ENCODE measurements at places on chromosomes 12 and 14.

GRCh38 chr12:38141239-38141638, 175.3 kb upstream of the ALG10B start:
- no peak for DNase-seq

DNA sequence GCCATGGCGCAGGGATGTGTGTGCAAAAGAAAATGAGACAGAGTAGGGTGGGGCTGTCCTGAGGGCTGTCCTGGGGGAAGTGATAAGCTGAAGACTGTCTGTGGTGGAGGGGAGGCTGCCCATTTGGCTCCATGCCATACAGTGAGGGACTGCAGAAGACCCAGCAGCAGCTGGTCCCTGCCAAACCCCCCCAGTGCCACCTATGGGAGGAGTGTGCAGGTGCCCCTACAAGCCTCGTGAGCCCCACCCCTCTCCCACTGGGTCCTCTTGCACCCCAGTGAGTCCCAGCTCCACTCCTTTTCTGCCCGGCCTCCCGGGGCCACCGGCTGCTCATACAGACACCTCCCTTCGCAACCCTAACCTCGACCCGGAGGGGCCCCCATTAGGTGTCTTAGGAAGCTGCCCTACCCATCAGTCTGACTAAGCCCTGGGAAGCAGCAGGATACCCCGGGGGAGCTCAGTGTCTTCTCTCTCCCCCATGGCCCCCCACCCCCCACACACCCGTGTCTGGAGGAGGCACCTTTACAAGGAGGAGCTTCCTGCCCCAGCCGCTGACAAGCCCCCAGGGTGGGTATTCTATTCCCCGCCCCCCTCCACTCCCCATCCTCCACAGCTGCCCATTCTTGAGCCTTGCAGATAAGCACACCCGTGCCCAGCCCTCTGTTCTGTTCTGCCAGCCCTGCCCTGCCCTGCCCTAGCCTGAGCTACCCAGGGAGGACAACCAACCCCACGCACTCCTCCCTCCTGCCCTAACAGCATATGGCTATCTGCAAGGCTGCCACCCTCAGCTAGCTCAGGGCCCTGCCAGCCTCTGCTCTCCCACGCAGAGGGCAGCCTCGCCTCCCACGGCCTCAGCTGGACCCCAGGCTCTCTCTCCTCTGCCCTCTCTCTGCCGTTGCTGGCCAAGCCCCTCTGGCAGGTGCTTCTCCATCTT, 41.9 kb downstream of the SLC6A12 start:
- DNase-seq = no peak

GRCh38 chr12:94832780-94833681, 170.5 kb downstream of the NDUFA12 start:
- DNase-seq = no peak

- DNase-seq = no peak
Measured at GRCh38 chr14:59316151-59316830, 127.8 kb downstream of the DAAM1 start.

DNA sequence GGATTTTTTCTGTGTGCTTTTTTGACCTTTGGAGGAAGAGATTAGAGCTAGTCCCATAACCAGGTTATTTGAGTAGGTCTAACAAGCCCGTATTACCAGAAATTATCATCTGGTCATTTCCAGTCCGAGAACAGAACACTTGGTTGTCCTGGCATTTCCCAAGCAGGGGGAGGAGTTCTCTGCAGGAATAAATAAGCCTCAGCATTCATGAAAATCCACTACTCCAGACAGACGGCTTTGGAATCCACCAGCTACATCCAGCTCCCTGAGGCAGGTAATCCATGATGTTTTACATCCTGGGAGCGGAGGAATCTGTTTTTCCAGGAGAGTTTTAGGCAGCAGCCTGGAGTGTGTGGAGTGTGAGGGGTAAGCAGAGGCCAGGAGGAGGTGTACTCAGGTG, at the start of gene SERPINA3:
TSS of gene SERPINA3 (plus strand) at position 218 of the 400 bp plus-strand sequence. CDS start 2,051 bp downstream, outside the sequence.
- no peak for DNase-seq

DNA sequence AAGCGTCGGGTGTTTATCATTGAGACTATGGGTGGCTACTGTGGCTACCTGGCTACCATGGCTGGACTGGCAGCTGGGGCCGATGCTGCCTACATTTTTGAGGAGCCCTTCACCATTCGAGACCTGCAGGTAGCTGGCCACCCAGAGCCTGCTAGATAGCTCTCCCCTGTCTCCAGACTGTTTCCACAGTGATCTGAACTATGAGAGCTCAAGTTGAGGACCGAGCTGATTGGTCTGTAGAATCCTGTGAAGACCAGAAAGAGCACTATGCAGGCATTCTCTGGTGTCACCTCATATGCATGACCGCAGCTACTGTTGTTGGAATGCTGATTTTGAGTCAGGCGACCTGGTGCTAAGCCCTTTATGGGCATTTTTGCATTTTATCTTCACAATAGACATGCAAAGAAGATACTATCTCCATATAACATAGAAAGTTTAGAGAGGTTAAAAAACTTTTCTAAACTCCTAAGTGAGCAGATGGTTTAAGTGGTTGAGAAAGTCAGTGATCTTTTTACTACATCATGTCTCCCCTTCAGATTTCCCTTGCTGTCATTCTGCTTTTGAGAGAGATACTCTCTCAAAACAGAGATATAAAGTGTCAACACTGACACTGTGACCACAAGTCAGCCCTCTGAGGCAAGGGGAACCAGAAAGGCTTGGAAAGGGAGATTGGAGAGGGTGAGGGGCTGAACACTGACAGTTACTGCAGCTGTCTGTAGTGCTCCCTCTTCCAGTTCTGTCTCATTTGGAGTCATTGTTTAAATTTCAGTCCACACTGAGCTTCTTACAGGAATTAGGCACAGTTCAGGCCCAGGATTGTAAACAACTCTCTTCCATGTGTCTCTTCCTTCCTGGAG, 14.3 kb downstream of the ASB8 start:
- DNase-seq = no peak

- no peak for DNase-seq
Measured at GRCh38 chr12:68776976-68777610, 30.9 kb upstream of the MDM2 start.

DNA sequence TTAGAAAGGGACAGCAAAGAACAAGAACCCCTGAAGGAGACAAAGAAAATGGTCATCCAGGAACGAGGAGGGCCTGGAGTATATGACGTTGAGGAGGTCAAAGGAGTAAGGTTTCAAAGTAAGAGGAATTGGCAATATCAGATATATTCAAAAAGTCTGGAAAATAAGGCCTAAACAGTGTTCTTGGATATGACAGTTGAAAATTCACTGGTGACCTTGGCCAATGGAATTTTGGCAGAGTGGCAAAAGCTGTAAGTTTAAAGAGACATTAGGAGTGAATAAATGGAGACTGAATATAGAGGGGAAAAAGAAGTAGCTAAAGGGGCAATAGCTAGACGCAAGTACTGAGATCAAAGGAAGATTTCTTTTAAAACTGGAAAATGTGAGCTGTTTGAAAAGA, 4.1 kb upstream of the ACTN1 start:
- no peak for DNase-seq

GRCh38 chr12:52184813-52185212, 7.0 kb downstream of the KRT80 start:
- no peak for DNase-seq

- no peak for DNase-seq
Measured at GRCh38 chr12:4034921-4035320, 161.7 kb upstream of the PARP11 start.

GRCh38 chr12:129613314-129613713, 290.5 kb downstream of the TMEM132D start:
- no peak for DNase-seq

DNA sequence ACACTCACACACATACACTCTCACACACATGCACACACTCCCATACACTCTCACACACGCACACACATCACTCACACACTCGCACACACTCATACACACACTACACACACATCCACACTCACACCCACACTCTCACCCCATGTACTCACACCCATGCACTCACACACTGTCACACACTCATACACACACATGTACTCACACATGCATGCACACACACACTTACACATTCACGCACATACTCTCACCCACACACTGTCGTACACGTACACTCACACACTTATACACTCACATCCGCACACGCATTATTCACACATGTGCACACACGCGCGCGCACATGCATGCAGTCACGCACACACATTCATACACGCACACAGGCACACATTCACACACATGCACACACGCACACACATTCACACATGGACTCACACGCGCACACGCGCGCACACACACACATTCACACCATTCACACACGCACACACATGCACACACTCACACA, 3.9 kb upstream of the GPR162 start:
- DNase-seq = no peak

DNA sequence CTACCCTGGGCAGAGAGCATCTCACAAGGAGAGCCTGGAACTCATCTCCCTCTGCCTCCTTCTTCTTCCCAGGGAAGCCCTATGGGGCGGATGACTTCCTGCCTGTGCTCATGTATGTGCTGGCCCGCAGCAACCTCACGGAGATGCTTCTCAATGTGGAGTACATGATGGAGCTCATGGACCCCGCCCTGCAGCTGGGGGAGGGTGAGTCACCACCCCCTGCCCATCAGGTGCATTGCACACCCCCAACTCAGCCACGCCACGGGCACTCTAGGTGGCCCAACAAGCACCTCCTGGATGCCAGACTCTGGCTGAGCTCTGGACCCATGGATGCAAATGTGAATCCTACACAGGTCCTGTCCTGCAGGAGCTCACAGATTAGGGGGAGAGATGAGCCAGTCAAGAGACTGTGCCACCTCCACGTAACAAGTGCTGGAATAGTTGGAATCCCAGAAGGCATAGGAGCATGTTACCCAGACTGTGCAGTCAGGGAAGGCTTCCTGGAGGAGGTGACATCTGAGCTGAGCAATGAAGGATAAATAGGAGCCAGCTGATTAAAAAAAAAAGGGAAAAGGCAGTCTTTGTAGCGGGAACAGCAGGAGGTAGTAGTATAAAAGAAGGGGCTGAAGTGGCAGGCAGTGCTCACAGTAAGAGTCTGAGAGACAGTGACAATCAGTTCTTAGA, 71.9 kb downstream of the LGMN start:
- DNase-seq = no peak

DNA sequence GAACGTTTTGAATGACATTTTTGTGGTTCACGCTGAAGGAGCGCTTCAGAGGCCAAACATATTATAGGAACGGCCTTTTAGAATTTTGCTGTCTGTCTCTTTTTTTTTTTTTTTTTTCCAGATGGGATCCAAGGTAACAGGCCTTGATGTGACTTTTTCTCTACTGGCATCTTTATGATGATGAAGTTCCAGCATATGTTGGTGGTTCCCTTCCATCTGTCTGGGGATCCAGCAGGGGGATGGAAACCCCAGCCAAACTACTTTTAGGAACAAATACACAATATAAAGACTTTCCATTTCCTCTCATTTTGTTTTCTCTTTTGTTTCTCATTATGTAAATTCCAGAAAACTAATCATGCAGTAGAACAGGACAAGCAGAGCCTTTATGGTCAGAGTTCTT, 239.3 kb upstream of the PRICKLE1 start:
- no peak for DNase-seq

DNA sequence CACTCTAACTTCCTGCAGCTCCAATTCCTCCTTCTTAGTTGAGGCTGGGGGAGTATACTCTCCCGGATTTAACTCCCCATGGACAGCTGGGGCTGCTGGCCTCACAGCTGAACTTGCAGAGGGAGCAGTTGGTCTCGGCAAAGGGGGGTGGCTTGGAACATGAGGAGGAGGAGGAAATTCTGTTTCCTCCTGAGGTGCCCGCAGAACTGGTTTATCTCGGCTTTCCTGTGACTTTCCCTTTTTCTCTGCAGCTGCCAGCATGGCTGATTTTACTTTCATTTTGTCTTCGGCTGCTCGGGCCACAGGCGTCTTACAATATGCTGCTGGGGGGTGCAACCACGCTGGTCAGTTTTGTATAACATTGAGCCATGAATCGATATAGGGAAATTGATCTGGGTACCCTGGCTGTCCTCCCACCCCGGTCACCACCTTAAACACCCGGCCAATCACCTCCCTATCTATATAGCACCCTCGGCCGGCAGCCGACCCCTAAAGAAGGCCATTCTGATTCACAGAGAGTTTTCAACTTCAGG, 1317.6 kb downstream of the TMEM121 start:
- no peak for DNase-seq

- no peak for DNase-seq
Measured at GRCh38 chr12:129351481-129351880, 498.2 kb downstream of the GLT1D1 start.

- no peak for DNase-seq
Measured at GRCh38 chr12:80226576-80226975, 127.2 kb downstream of the OTOGL start.

- DNase-seq = no peak
Measured at GRCh38 chr12:120872487-120872886, 31.7 kb downstream of the SPPL3 start.

- no peak for DNase-seq
Measured at GRCh38 chr14:55126932-55127459, 2.1 kb upstream of the LGALS3 start.

GRCh38 chr12:92186038-92186470, 40.4 kb upstream of the BTG1 start:
- no peak for DNase-seq

DNA sequence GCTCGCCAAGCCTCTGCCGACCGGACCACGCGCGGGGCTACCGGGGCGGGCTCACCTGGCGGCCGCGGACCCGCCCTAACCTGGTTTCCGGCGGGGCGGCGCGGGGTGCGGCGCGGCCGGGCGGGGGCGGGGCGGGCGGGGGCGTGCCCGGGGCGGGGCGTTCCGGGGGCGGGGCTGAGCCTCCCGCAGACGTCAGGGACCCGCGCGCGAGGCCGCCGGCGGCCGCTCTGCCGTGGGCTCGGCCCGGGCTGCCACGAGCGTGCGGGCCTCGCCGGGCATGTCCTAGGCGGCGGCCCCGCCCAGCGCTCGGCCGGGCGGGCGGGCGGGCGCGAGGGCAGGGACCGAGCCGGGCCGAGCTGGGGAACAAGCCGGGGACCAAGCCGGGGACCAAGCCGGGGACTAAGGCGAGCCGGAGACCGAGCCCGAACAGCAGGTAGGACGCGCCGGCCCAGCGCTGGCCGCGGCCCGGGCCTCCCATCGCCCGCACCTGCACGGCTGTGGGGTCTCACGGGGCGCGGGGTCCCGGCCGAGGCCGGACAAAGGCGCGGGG, at the start of gene CEP170B:
TSS of gene CEP170B (plus strand) at position 188 of the 550 bp plus-strand sequence. CDS start 3,183 bp downstream, outside the sequence.
- no peak for DNase-seq

DNA sequence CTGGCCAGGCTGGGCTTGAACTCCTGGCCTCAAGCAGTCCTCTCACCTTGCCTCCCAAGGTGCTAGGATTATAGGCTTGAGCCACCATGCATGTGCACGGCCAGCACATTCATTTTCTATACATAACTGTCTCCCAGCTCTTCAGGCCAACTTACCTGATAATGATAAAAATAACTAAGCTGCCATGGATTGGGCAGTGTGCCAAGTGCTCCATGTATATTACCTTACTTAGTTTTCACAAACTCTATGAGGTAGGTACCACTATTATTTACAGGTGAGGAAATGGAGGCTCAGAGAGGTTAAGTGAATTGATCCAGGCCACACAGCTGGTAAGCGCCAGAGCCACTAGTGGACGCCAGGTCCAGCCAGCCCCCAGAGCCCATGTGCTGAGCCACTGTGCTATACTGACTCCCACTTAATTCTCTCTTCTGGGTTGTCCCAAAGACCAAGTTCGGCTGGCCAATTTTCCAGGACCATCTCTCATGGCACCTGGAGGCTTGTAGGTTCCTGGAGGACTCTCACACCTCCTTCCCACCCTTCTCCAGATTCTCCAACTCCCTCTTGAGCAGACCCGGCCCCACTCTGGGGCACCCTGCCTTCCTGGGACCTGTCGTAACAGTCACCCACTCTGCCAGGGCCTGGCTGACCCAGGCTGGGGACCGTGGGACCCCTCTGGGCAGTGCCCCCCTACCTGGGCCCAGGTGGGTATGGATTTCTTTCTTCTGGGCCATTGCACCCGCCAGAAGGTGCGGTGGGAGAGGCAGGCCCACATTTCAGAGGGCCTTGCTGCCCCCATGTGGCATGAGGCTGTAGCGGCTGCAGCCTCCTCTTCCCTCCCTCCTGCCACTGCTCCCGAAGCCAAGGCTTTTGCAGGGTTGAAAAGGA, 30.2 kb upstream of the CIPC start:
- peak; percentile 36 for DNase-seq
